T-helper 2 cell (primary cell): ENCODE measurements at places on chromosomes 7 and 10.

- no peak for DNase-seq
Measured at GRCh38 chr7:2803342-2803692, 40.8 kb downstream of the GNA12 start.

DNA sequence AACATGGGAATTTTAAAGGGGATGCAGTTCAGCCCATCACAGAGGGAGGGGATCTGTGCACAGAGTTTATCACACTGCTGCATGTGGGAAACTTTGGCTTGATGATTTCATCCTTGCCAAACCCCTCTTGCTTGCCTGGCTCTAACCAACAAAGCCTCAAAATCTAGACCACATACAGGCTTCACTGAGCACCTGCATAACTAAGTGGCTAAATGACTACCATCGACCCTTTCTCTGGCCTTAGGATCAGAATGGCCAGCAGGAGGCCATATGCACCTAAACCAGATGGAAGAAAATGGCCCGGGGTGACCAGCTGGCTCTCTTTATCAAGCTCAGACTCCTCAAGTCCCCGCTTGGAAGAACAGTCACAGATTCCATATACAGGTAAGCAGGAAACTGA is 15.6 kb upstream of the ZNF25 start:
- no peak for DNase-seq

- DNase-seq = no peak
Measured at GRCh38 chr7:38306914-38307313, 33.5 kb upstream of the TARP start.

- peak; percentile 12 for DNase-seq
Measured at GRCh38 chr7:94632338-94633013, 23.5 kb downstream of the SGCE start.

DNA sequence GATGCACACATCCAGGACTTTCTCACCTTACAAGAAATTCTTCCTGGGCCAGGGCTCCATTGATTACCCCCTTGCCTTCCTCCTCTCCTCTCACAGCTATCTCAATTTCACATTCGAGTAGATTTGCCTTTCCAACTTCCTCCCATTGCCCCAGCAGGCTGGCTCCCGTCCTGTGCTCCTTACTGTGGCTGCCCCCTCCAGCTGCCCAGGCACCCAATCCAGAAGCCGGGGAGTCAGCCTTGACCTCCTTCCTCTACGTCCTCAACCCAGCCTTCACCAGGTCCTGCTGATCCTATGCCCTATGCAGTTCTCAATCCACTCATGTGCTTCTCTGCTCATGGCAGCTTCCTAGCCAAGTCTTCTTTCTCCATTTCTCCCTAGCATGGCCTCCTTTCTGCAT is 85.7 kb upstream of the GPR26 start:
- DNase-seq = no peak

DNA sequence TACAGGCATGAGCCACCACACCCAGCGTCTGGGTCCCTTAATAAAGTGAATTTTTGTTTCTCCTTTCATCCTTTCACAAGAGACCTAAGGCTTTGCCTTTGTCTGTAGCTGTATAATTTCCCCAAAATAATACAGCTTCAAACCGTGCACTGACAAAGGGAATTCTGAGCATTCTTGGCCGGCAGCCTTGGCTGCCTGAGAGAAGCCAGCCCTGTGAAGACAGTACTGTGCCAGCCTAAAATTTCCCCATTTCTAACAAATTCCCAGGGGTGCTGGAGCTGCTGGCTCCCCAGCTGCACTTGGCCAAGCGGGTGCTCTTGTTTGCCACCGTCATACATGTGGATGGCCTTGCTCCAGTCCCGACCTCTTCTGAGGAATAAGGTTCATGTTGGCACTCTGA is 106.2 kb downstream of the ZMYND11 start:
- DNase-seq = no peak

DNA sequence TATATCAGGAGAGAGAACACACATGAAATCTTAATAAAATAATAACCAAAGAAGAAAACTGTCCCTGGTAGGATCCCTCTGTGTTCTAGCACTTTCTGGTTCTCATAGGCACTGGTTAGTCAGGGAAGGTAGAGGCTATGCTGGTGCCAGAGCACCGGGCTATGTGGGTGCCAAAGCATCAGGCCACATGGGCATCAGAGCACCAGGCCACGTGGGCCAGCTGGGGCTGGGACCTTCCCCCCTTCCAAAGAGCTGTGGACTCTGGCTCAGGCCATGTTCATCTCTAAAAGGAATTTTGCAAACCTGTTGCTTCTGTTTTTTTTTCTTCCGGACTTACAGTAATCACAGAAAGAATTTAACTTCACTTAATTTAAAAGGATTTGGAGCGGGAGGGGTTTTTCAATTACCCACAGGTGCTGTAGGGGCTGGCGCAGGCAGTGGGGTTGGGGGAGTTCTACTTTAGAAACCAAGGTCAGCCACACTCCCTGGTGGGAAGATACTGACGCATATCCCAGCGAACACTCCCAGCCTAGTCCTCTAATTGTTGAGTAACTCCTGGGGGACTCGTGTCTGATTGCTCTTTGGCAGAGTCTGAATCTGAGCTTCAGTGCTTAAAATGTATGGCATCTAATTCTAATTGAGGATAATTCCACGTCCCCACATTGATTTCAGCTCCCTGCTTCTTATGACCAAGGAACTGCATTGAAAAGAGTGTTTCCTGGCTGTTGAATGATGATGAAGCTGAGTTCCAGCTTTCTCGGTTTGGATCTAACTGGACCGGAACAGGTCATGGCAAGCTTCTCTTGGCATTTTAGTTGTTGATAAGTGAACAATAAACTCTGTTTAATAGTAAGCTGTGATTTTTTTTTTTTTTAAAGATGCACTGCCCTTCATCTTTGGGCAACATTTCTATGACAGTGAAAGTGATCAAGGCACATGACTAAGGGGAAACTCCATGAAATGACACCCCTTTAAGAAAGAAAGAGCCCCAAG is 110.7 kb upstream of the FZD8 start:
- DNase-seq = no peak

GRCh38 chr7:26912338-26912737 is 47.9 kb upstream of the SKAP2 start:
- DNase-seq = no peak

DNA sequence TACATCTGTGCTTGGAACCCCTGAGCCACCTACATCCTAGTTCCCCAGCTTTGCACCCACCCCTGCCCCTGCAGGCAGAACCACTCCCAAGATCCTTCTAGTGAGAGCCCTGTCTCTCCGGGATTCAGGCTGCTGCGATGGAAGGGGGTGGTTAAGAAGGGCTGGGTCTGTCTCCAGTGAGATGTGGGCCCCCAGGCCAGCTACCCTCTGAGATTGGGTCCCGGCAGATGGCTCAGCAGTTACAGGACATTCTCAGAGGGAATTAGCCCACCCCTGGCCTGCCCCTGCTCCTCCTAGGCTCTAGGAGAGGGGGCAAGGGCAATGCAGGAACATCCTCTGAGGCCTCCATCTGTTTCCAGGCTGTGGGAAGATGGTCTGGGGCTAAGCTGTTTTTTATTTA is 27.7 kb downstream of the SLC29A3 start:
- DNase-seq = no peak

DNA sequence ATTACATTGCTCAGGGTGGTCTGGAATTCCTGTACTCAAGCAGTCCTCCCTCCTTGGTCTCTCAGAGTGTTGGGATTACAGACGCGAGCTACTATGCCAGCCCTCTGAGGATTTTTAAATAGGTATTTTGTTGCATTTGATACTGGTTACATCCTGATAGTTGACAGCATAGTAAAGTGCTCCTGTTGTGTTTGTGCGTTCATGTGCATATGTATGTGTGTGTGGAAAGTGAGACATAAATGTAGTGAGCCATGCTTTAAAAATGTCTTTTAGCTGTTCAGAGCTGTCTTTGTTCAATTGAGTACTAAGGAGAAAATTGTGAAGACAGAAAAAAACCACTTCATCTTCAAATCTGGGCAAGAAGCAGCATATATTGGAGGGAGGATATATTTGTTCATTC is 27.8 kb downstream of the ZNRF2 start:
- DNase-seq = no peak

- no peak for DNase-seq
Measured at GRCh38 chr10:74558897-74559296, 267.5 kb upstream of the KAT6B start.

DNA sequence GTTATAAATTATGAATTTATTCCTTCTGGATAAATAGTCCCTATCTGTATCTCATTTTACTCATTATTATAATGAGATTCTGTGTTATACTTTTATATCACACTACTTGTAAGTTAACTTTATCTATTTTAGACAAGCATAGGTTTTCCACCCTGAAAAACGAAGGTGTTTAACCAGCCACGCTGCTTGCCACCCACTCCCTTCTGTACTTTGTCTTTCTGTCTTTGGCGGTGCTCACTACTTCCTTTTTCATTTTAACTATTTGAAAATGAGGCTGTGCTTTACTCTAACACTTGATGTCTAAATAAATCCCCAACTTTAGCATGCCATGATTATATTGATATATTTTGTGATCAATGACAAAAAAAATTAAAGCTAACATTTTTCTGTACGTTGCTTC is 952.9 kb downstream of the DNAJB9 start:
- DNase-seq = no peak

DNA sequence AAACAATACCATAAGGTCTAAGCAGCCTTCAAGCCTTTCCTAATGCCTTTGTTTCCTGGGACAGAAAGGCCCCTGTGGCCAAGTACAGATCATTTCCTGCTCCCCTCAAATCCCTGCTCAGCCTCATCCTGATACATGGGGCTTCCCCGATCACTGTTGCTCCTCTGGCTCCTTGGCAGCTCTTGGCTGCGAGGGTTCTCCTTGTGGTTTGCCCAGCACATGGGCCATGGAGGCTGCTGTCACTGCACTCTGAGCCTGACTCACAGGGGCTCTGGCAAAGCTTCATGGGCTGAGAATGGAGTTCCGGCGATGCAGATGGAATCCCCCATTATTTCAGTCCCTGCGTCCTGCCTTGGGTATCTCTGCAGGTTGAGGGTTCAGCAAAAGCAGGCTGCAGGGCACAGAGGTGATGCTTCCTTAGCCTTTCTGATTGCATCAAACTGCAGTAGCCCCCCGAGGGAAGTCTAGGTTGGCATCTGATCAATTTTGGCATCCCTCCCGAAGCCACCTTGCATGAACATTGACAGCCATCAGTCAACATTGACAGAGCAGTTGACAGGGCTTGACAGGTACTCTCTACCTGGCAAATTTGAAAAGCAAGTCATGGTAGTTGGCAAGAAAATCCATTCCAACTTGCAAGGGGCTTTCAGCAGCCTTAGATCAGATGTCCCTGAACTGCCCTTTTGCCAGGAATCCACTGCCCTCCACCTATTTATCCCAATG is 168.6 kb downstream of the GFRA1 start:
- DNase-seq = no peak

GRCh38 chr10:13276749-13277365 is 23.0 kb downstream of the PHYH start:
- no peak for DNase-seq

- no peak for DNase-seq
Measured at GRCh38 chr10:111784946-111785465, 398.6 kb downstream of the GPAM start.

DNA sequence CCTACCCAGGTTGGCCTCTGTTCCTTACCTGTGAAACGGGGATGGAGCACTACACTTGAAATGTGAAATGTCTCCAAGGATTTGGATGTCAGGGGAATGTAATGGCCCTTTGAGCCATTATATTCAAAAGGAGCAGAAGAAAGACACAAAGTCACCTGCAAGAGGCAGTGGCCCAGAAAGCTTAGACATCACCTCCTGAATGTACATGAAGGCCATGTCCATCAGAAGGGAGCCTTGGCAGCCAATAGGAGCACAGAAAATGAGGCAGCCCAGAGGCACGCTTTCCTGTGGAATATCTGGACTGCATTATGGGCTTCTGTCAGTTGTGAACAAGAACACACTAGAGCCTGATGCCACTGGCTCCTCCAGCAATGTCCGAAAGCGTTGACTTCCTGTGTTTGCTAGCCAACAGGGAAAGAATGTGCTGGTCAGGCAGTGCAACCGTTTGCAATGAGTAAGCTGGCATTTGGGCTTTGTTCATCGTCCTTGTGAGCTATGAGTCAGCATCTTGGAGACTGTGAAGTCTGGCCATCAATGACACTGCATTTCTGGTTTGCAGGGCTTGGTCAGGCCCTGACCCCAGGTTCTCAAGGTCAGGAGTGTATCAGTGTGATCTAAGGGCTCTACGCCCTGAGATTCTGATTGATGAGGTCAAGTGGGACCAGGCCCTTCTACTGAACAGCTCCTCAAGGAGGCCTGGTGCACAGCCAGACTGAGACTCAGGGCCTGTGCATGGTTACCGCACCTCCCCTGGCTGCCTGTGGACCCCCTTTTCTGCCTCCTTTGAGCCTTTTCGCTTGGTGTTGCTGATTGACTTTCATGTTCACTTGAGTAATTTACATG is 222.4 kb downstream of the RPS24 start:
- DNase-seq = no peak

GRCh38 chr7:151135866-151136843 is 31.3 kb downstream of the GBX1 start:
- DNase-seq = no peak

DNA sequence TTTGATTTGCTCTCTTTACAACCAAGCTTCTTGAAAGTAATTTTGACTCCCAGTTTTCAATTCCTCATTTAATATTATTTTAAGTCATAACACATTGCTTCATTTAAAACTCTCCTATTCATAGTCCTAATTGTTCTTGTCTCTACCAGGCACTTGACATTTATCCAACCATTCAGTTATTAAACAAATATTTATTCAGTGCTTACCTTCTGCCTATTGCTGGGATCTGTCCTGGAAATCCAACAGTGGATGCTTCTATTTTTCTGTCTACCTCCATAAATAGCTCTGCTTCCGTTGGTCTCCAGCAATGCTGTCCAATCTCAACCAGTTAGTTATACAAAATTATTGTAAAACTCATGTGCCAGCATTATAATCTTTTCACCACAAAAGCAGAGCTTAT is 615.1 kb downstream of the ZWINT start:
- no peak for DNase-seq

- DNase-seq = no peak
Measured at GRCh38 chr10:17239345-17240085, 11.5 kb downstream of the VIM start.

GRCh38 chr7:149809215-149809614 is 29.0 kb upstream of the ZNF862 start:
- DNase-seq = no peak

- DNase-seq = no peak
Measured at GRCh38 chr10:7117806-7118674, 292.8 kb downstream of the SFMBT2 start.

DNA sequence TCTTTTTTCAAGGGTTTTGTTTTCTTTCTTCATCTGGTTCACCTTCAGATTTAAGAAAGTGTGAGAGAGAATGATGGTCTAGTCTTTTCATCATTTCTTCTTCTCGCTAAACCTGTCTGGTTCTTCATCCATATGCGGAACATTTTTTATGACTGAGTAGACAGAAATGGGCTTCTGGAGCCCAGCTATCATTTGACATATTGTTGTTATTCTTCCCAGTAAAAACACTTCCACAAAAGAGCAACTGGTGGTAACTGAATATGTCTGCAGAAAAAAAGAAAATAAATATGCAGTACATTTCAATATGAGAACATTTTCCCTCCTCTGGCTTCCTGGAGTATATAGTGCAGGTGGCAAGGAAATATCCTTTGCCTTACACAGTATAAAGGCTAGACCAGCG is 209.5 kb downstream of the JCAD start:
- no peak for DNase-seq

GRCh38 chr7:156725936-156726335 is 85.4 kb downstream of the RNF32 start:
- no peak for DNase-seq
